ENCODE measurements at places on chromosomes 12 and 14. TPM values are rescaled to one million over a fixed set of nuclear protein-coding genes. Genes with fewer than 3 reads are reported as not detected.

The FIGNL2 gene
- not detected for total RNA-seq

The CBLN3 gene
- total RNA-seq, result 1.6 TPM

The MYH6 gene
- total RNA-seq, result 1.5 TPM

The RBMS2 gene
- total RNA-seq, result 29.2 TPM

The STYK1 gene
- 23.8 TPM for total RNA-seq

The LTBR gene
- total RNA-seq, result 205 TPM

The AACS gene
- 21.0 TPM for total RNA-seq

The CDKL1 gene
- 36.8 TPM for total RNA-seq

The MYL2 gene
- total RNA-seq, result 2.2 TPM

The PMCH gene
- not detected for total RNA-seq

The ARHGAP9 gene
- not detected for total RNA-seq

The RD3L gene
- total RNA-seq, result not detected

The SYT10 gene
- 1.6 TPM for total RNA-seq

The PRH2 gene
- total RNA-seq, result not detected

GRCh38 chr12:8449355-8449859, 6.4 kb upstream of the CLEC6A start:
- no peaks in the 10 kb centered on the region for H3K36me3 ChIP-seq
- DNase-seq, result no peak
- H3K27me3 ChIP-seq, result no peaks in the 10 kb centered on the region
- H3K27ac ChIP-seq, result no peak overlapping the region

GRCh38 chr12:123149501-123150274, 1.2 kb downstream of the PITPNM2 start:
- H3K27ac ChIP-seq, result peak overlapping the region; percentile 92
- DNase-seq, result no peak
- peaks cover 28% of the 10 kb centered on the region for H3K4me1 ChIP-seq
- no peaks in the 10 kb centered on the region for H3K27me3 ChIP-seq

GRCh38 chr14:90503582-90503981, 106.8 kb downstream of the CALM1 start:
- H3K4me1 ChIP-seq, result peaks cover 3% of the 10 kb centered on the region
- no peak overlapping the region for H3K27ac ChIP-seq
- H3K36me3 ChIP-seq, result no peaks in the 10 kb centered on the region
- no peaks in the 10 kb centered on the region for H3K27me3 ChIP-seq

DNA sequence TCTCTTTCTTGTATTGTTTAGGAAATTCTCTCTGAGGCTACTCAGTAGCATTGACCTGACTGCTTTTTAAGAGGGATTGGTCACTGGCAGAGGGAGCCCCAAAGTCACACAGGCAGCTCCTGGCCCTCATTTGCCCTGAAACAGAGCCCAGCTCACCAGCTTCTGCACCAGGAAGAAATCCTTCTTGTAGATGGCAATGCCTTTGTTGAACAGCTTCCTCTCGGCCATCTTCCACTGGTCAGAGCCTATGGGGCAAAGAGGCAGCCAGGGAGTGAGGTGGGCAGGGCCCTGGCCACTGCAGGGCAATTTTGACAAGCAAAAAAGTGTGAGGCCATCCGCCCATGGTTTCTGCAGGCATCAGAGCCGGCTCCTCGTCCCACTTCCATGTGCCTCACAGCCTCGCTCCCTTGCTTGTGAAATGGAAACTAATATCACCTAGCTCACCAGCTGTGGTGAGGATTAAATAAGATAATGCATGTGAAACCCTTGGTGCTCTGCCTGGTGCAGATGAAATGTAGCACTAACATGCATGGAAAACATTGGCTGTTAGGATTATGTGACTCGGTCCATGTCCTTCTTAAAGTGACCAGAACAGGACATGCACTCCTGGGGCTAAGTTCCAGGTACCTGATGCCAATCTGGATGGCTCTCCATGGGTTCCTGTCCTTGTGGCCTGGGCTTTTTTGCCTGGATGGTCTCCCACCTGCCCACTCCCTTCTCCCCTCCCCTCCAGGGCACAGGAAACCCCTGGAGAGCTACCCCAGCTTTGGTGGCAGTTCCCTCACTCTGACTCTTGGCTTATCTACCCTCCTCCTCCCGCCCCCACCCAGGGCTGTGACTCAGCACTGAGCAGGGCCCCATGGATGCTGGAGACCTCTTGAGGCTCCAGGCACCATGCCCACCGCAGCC, 11.2 kb upstream of the PNMA1 start:
- peak overlapping the region; percentile 79 for H3K27ac ChIP-seq
- H3K27me3 ChIP-seq, result no peaks in the 10 kb centered on the region
- H3K4me3 ChIP-seq, result no peak overlapping the region

- H3K27ac ChIP-seq, result peak overlapping the region; percentile 10
- no peaks in the 10 kb centered on the region for H3K36me3 ChIP-seq
- peaks cover 4% of the 10 kb centered on the region for H3K4me1 ChIP-seq
- peak; percentile 90 for DNase-seq
These were observed 15.7 kb downstream of the TBX3 start for GRCh38 chr12:114668151-114668885.

GRCh38 chr12:2320841-2321240, 268.1 kb downstream of the CACNA1C start:
- H3K36me3 ChIP-seq, result no peaks in the 10 kb centered on the region
- peaks cover 9% of the 10 kb centered on the region for H3K4me1 ChIP-seq
- no peak overlapping the region for H3K27ac ChIP-seq
- H3K4me3 ChIP-seq, result no peak overlapping the region

DNA sequence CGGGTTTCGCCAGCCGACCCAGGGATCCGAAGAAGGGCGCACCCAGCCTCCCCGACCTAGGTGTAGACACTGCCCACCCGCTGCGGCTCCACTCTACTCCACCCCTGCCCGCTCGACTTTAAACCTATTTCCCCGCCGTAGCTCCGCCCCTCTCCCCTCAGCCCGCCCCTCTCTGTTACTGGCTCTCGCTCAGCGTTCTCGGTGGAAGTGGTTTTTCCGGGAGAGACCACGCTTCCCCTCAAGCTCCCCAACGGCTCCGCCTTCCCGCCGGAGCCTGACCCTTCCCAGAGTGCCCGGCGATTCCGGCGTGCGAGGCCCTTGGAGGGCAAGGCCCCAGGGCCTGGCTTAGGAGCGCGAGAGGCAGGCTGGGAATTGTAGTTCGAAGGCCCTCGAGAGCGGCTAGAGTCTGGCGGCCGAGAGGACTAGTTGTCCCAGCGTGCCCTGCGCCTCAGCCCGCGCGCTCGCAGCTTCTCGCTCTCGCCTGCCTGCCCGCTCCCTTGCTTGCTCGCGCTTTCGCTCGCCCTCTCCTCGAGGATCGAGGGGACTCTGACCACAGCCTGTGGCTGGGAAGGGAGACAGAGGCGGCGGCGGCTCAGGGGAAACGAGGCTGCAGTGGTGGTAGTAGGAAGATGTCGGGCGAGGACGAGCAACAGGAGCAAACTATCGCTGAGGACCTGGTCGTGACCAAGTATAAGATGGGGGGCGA, at the start of gene PA2G4:
TSS of gene PA2G4 (plus strand) at position 451 of the 706 bp plus-strand sequence. CDS start at position 630, 179 bp downstream.
- peaks cover 23% of the 10 kb centered on the region for H3K36me3 ChIP-seq
- no peaks in the 10 kb centered on the region for H3K27me3 ChIP-seq
- H3K4me1 ChIP-seq, result peaks cover 22% of the 10 kb centered on the region
- DNase-seq, result peak; percentile 98
- peak within 1 kb of the TSS; percentile 82 for H3K4me3 ChIP-seq

DNA sequence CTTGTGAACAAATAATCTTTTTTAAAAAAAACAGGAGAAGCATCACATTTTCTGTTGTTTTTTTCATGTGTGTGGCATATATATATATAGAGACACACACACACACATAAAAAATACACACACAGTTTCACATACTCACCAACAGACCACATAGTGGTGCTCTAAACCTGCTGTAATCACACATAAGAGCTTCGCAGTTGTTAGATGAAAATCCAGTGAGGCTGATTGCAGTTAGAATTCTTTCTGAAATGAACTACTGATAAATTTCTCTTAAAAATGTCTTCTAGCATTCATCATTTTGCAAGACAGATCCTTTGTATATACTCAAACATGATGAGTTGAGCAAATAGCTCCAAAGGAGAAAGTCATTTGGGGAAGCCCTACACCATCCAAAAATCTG, 434.3 kb upstream of the STXBP6 start:
- DNase-seq, result no peak
- H3K4me3 ChIP-seq, result no peak overlapping the region
- no peaks in the 10 kb centered on the region for H3K36me3 ChIP-seq
- H3K27me3 ChIP-seq, result no peaks in the 10 kb centered on the region

GRCh38 chr12:21695986-21696385, 38.3 kb upstream of the LDHB start:
- H3K27ac ChIP-seq, result no peak overlapping the region
- DNase-seq, result no peak
- no peak overlapping the region for H3K4me3 ChIP-seq
- H3K36me3 ChIP-seq, result no peaks in the 10 kb centered on the region
- no peaks in the 10 kb centered on the region for H3K4me1 ChIP-seq
- H3K27me3 ChIP-seq, result no peaks in the 10 kb centered on the region

DNA sequence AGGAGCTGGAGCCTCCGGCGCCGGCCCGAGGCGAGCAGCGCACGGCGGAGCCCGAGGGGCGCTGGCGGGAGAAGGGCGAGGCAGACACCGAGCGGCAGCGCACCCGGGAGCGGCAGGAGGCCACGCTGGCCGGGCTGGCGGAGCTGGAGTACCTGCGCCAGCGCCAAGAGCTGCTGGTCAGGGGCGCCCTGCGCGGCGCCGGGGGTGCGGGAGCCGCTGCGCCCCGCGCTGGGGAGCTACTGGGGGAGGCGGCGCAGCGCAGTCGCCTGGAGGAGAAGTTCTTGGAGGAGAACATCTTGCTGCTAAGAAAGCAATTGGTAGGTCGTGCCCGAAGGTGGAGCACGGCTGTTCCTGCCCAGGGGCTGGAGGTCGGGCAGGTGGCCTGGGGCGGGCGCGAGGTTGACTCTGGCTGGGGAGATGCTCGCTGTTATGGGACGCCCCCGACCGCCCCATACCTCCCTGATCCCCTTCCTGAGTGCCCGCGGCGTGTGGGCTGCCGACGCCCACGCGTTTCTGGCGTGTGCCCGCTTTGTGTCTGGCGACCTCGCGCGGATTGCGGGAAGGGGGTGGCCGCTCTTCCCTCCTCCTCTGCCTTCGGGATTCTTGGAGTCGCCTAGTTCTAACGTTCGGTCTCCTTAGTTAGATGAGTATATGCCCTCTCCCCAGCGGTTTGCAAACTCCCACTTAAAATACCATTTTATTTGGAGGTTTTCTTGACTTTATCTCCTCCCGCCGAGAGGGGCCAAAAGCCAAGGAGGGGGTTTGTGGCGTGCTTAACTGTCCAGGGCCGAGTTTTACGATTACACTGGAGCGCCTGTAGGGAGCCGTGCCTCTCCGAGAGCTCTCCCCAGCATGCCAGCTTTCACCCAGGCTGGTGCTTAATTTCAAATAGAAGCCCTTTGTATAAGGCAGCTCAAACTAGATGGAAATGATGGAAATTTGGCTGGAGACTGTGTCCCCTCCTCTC, 752 bp downstream of the DACT1 start:
- H3K4me1 ChIP-seq, result peaks cover 22% of the 10 kb centered on the region
- peak overlapping the region; percentile 60 for H3K4me3 ChIP-seq
- peak; percentile 15 for DNase-seq
- peak overlapping the region; percentile 85 for H3K27ac ChIP-seq
- no peaks in the 10 kb centered on the region for H3K36me3 ChIP-seq

- no peaks in the 10 kb centered on the region for H3K27me3 ChIP-seq
- no peaks in the 10 kb centered on the region for H3K36me3 ChIP-seq
- no peak overlapping the region for H3K4me3 ChIP-seq
These were observed 127.3 kb downstream of the SLC6A15 start for GRCh38 chr12:84785281-84785680.

DNA sequence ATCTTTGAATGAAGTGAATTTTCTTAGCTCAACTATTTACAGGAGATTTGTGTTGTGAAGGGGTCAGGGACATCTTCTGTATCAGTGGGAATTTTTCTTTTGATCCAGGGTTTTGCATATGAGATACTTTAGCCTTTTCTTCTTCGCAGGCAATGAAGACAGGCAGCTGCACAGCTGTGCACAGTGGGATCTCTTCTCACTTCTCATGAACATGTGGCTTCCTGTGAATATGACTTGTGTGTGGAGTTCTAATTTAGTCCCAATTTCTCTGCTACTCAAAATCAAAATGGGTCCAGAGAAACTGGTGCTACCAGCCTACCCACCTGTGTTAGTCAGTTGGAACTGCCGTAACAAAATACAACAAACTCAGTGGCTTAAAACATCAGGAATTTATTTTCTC, 37.8 kb downstream of the ARF6 start:
- H3K4me3 ChIP-seq, result no peak overlapping the region
- no peaks in the 10 kb centered on the region for H3K4me1 ChIP-seq
- no peaks in the 10 kb centered on the region for H3K36me3 ChIP-seq
- H3K27me3 ChIP-seq, result no peaks in the 10 kb centered on the region

- H3K27ac ChIP-seq, result peak overlapping the region; percentile 83
- H3K27me3 ChIP-seq, result no peaks in the 10 kb centered on the region
- no peaks in the 10 kb centered on the region for H3K36me3 ChIP-seq
- peaks cover 10% of the 10 kb centered on the region for H3K4me1 ChIP-seq
These were observed 3.4 kb downstream of the GSG1 start for GRCh38 chr12:13099844-13100604.

DNA sequence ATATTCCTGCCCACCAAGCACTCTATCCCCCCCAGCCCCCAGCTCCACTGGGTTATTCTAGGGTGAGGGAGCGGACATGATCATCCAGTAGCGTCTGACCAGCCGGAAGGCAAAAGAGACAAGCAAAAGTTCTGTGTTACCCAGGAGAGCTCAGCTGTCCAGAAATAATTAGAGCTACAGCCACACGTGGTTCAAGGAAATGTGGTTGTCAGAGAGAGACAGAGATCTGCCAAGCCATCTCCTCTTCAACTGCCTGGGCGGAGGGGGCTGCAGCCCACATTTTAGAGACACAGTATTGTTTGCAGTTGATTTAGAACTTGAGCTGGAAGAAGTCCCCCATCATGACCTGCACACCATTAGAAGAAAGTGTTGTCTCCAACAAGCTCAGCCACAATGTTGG, 30.4 kb downstream of the DAO start:
- no peaks in the 10 kb centered on the region for H3K36me3 ChIP-seq
- DNase-seq, result no peak
- no peaks in the 10 kb centered on the region for H3K4me1 ChIP-seq
- H3K27me3 ChIP-seq, result no peaks in the 10 kb centered on the region
- no peak overlapping the region for H3K4me3 ChIP-seq

DNA sequence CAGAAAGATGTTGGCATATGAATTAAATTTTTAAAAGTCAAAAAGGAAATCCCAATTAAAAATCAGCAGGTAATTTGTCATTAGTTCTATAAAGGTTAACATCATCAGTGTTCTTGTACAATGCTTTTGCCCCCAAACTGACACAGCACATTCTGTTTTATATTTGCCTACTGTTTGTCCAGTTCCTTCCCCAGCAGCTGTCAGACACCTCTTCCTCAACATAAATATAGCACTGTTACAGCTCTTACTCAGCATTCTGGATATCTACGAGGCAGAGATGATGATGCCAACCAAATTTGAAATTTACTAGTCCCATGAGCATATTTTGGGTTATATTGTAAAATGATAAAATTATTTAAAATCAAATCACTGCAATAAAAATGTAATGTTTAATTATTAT, 124.6 kb downstream of the SINHCAF start:
- no peaks in the 10 kb centered on the region for H3K36me3 ChIP-seq
- no peak overlapping the region for H3K4me3 ChIP-seq
- no peaks in the 10 kb centered on the region for H3K27me3 ChIP-seq
- no peak overlapping the region for H3K27ac ChIP-seq
- no peaks in the 10 kb centered on the region for H3K4me1 ChIP-seq

- H3K4me1 ChIP-seq, result no peaks in the 10 kb centered on the region
- H3K36me3 ChIP-seq, result no peaks in the 10 kb centered on the region
- DNase-seq, result peak; percentile 88
- H3K27ac ChIP-seq, result peak overlapping the region; percentile 66
- H3K4me3 ChIP-seq, result no peak overlapping the region
These were observed 55.5 kb upstream of the DYRK2 start for GRCh38 chr12:67593041-67593440.

GRCh38 chr12:3668479-3669165, 84.3 kb downstream of the CRACR2A start:
- H3K36me3 ChIP-seq, result peaks cover 5% of the 10 kb centered on the region
- H3K27me3 ChIP-seq, result no peaks in the 10 kb centered on the region
- DNase-seq, result no peak
- no peak overlapping the region for H3K4me3 ChIP-seq
